ENCODE measurements at places on chromosomes 16 and 17. TPM values are rescaled to one million over a fixed set of nuclear protein-coding genes. Genes with fewer than 3 reads are reported as not detected.

The RRAD gene
- polyA plus RNA-seq, result 2.0 TPM

The HNF1B gene
- polyA plus RNA-seq, result 134 TPM

The CCL8 gene
- 0.21 TPM for polyA plus RNA-seq

The YPEL3 gene
- 58.7 TPM for polyA plus RNA-seq

The CDK5R1 gene
- polyA plus RNA-seq, result 4.9 TPM

The HOXB7 gene
- polyA plus RNA-seq, result 37.4 TPM

The SPG7 gene
- 84.6 TPM for polyA plus RNA-seq

The MRC2 gene
- polyA plus RNA-seq, result 66.1 TPM

The TMEM219 gene
- polyA plus RNA-seq, result 115 TPM

The ST6GALNAC2 gene
- 12.2 TPM for polyA plus RNA-seq

The CTF1 gene
- 6.6 TPM for polyA plus RNA-seq

The RAB37 gene
- 4.0 TPM for polyA plus RNA-seq

The NOG gene
- 1.4 TPM for polyA plus RNA-seq

The SMIM22 gene
- 9.1 TPM for polyA plus RNA-seq

The ASPA gene
- 27.7 TPM for polyA plus RNA-seq

The HP gene
- polyA plus RNA-seq, result 0.43 TPM

The TNFSF13 gene
- 17.8 TPM for polyA plus RNA-seq

The CYGB gene
- polyA plus RNA-seq, result 15.1 TPM

The ZNF771 gene
- 5.7 TPM for polyA plus RNA-seq

The CCL18 gene
- polyA plus RNA-seq, result not detected

The HOXB6 gene
- 81.5 TPM for polyA plus RNA-seq

The NTN1 gene
- polyA plus RNA-seq, result 10.7 TPM

The MYH13 gene
- polyA plus RNA-seq, result 0.25 TPM

The ORC6 gene
- polyA plus RNA-seq, result 21.5 TPM

The KARS1 gene
- polyA plus RNA-seq, result 141 TPM

The PYCARD gene
- 13.4 TPM for polyA plus RNA-seq

The CDRT15 gene
- polyA plus RNA-seq, result 0.49 TPM

The SPAG5 gene
- polyA plus RNA-seq, result 43.9 TPM

The NPIPB6 gene
- polyA plus RNA-seq, result 1.7 TPM

The PABPN1L gene
- polyA plus RNA-seq, result not detected

The RCVRN gene
- polyA plus RNA-seq, result 0.29 TPM

The CDR2L gene
- polyA plus RNA-seq, result 11.2 TPM

The KCNAB3 gene
- 9.6 TPM for polyA plus RNA-seq

The ELMO3 gene
- 4.1 TPM for polyA plus RNA-seq

The PRSS36 gene
- 1.8 TPM for polyA plus RNA-seq

The HS3ST3A1 gene
- 5.4 TPM for polyA plus RNA-seq

Data from right renal pelvis (tissue), 4 donors.